HFF-Myc (cell line): ENCODE measurements at places on chromosomes 6 and 20.

DNA sequence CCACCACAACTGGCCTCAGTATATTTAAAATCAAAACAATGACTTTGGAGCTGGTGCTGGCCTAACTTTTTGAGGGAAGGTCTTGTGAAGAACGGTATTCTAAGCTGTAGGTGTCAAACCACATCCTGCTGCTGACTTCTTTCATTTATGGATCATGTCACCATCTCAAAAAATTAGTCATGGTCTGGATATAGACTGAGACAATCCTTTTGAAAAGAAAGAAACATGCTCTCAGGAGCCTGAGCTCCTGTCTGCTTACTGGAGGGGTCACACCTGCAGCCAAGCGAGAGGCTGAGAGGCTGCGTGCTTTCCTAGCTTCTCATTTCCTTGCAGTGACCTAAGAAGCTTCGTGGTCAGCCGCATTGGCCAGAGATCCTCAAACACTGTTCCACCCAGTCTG lies 55.2 kb downstream of the TIAM2 start:
- no peak for DNase-seq

GRCh38 chr20:44465001-44465560 lies 10.6 kb upstream of the TTPAL start:
- no peak for DNase-seq

DNA sequence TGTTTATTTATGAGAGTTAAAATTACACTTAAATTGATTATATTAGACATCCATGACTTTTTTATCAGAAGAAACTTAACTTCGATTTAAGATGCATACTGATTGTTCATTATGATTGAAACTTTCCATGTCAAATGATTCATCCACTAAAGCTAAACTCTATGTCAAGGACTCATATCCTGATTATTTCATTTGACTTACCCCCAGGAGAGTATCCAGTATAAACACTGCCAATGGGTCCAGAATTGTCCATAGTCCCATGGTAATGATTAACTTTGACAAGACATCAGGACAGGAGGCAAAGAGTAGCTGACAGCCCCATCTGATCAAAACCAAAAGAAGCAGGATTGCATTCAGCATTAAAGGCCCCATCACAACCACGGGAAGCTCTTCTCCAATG lies 709.9 kb downstream of the TFAP2A start:
- no peak for DNase-seq

GRCh38 chr6:99841297-99841696 lies 152.7 kb downstream of the MCHR2 start:
- DNase-seq = no peak

- no peak for DNase-seq
Measured at GRCh38 chr20:52766645-52767435, 205.3 kb upstream of the TSHZ2 start.

- DNase-seq = no peak
Measured at GRCh38 chr6:137261361-137261760, 42.2 kb upstream of the IFNGR1 start.
